ENCODE measurements at places on chromosomes 4 and X.

DNA sequence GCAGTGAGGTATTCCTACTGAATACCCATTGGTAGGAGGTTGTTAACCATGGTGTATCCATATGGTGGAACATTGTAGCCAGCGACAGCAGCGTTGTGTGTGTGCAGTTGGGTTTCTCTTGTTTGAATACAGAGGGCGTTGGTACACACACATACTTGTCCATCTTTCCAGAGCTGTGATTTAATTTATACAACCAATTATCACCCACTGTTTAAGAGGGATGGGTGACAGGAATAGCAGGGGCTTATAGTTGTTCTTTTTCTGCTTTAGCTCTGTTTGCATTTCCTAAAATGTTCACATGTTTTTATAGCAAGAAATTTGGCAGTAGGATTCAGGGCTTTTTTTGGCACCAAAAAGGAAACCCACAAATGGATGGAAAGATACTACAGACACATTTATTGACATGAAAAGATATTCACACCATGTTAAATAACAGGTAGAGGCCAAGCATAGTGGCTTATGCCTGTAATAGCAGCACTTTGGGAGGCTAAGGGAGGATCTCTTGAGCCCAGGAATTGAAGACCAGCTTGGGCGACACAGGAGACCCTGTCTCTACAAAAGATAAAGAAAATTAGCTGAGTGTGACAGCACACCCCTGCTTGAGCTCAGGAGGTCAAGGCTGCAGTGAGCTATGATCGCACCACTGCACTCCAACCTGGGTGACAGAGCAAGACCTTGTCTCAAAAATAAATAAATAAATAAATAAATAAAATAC lies 60.6 kb downstream of the TNIP2 start:
- no peak for DNase-seq

- DNase-seq, result peak; percentile 25
Observed at GRCh38 chr4:186485150-186485549, 70.2 kb downstream of the MTNR1A start.

- no peak for DNase-seq
Observed at GRCh38 chrX:153966283-153966688, 5.3 kb downstream of the HCFC1 start.

DNA sequence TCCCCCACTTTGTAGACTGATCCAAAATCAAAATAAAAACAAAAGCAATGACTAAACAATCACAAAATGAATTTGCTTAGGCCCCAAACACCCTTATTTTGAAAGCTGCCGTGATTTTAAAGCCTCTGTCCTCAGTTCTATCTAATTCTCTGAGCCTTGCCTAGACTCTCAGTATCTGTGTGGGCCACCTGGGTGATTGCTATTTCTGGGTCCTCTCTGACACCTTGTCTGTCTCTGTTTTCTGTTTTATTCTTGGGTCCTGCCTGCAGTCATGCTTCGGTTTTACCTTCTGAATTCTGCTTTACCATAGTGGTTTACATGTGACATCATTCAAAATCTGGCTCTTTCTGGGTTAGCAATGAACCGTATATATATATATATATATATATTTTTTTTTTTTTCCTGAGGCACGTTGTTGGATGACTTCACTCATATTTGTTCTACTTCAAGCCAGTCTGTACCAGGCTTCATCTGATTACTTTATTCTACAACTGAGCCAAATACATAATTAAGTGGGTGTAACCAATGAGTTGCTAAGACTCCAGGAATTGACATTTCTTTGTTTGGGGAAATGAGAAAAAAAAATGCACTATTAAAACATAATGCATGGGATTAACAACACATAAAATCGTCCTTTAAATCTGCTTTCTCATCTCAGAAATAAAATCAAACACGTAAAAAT lies 710.7 kb upstream of the SLIT2 start:
- no peak for DNase-seq

- no peak for DNase-seq
Observed at GRCh38 chr4:37225778-37226177, 18.8 kb upstream of the NWD2 start.

DNA sequence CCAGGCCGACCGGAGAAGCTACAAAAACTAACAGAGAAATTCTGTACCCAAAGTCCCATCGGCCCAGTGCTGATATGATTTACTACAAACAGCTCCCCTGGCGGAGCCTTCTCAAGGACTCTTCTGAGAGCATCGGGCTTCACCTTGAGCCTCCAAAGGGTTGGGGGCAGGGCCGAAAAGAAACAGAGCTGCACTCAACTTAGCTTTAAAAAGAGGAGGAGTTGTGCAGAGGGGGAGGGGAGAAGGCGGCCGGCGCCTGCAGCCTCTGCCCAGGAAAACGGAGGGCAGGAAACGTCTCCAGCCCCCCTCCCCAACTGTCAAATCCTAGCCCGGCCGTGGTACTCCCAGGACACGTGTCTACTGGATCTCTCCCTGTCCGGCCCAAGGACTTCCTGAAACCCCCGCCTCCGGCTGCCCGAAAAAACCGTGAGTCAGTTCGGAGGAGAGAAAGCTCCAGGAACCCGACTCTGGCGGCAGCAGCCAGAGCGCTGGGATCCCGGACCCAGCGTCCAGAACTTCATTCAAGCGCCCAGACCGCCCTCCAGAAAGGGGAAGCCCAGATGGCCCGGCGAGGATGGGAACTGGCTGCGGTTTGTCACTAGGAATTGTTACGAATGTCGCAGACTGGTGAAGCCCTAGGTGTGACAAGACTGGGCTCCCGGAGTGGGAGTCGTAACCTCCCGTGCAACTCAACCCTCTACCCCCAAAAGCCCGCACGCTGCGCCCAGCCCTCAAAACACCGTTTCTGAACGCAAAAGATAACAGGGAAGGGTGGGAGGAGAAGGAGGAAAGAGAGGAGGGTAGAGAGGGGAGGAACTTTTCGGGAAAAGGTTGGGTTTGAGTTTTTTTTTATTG lies 973 bp downstream of the ADAMTS3 start:
- peak; percentile 98 for DNase-seq

DNA sequence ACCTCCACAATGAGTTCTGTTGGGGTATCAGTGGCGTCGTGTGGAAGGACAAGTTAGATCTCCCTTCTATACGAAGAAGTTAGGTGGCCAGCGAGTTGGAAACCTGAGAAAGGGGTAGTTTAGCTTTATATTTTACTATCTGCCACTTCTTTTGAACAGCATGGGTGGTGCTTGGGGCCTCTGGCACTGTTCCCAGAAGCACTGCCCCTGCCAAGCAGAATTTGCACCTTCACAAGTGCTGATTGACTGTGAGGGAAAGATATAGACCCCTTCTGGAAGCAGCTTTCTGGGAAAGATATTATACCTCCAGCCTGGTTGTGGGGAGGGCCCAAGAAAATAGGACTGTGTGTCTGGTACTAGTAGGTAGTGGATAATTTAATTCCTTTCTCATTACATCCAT lies 246.9 kb downstream of the FBXO8 start:
- no peak for DNase-seq

GRCh38 chr4:145520172-145520571 lies 38.5 kb downstream of the SMAD1 start:
- no peak for DNase-seq

DNA sequence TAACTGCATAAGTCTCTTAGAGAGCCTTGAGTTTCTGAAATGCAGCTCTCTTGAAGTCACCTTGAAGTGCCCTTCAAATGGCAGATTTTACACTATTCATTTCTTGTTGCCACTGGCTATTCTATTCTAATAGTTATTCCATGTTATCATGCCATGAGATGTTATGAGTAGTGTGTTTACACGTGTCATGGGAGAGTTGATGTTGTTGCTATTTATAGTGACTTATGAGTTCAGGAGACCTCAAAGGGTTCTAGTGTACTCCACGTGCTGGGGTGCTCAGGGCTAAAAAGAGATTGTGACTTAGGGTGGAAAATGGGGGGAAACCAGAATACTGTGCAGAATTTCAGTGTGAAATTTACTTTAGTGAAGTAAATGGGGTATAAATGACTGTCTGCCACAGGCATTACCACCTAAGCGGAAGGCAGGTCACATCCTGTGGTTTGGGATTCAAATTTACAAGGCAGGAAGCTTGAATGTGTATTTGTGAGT lies 77.1 kb upstream of the SLC4A4 start:
- DNase-seq, result no peak

DNA sequence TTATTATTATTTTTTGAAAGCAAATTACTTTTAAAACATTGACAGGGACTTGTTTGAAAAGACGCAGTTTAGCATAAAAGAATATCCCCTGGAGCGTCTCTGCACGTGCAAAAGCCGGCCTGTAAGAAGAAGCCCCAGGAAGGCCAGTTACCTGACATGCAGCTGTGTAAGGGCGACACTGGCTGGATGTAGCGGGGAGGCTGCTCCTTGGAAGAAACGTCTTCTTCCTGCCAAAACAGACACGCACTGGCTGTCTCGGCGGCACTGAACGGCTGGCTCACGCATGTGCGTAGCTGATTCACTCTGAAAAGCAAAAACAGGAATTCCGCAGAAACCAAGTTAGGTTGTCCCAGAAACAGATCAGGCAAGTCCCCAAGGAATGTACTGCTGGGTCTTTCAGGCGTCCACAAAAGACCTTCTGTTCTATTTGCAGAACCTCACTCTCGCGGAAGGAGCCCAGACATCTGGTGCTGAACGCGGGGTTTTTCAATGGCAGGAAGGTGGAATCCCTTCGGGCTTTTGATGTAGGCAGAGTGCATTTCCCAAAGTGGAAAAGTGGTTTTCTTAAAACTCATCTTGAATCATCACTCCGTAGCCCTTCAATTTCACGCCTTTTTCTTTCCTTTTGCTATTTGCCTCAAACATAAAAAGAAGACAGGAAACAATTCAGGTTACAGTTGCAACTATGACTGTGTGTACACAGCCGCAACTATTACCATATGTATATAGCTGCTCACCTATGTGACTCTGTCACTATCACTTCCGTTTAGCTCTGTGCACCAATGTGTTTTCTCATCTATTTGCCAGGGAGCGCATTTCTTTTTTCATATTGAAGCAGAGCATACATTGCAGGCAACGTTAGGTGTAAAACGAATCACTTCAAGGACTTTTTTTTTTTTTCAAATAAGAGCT lies 38.1 kb upstream of the ARSH start:
- peak; percentile 96 for DNase-seq

DNA sequence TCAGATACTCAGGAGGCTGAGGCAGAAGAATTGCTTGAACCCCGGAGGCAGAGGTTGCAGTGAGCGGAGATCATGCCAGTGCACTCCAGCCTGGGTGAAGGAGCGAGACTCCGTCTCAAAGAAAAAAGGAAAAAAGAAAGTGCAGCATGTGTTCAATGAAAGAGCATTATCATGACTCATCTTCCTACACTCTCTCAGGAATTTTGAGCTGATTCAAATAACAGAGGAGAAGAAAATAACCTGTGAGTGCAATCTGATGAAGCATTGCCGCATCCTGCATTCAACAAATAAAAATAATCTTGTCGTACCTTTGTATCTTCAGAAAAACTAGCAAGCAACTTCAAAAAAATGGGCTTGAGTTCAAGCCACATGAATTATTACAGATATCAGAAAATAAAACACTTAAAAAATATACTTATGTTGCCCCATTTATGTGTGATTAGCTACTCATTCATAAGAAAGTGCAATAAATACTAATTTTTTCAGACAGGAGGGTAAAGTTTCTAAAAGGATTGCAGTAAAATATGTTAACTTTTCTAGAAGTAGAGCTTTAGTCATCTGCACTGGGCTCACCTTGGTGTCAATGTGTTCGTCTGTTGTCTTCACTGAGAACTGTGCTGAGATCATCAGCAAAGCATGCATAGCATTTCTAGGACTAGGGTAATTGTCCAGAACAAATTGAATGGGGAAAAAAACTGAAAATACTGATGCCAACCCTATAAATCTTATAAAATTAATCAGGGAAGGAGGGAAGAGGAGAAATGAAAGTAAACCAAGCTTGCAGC lies 90.4 kb upstream of the VCX3B start:
- no peak for DNase-seq

DNA sequence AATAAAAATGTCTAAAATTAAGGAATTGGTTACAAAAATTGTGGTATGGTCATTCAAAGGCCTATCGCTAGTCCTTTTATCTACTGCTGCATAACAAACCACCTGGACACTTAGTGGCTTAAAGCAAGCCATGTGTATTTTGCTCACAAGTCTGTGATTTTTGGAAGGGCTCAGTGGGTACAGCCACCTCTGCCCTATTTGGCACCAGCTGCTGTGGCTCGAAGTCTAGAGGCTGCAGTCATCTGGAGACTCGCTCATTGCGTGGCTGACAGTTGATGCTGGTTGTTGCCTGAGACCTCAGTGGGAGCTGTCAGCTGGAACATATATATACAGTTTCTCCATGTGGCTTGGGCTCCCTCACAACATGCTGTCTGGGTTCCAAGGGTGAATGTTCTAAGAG lies 60.8 kb upstream of the MID1 start:
- no peak for DNase-seq

DNA sequence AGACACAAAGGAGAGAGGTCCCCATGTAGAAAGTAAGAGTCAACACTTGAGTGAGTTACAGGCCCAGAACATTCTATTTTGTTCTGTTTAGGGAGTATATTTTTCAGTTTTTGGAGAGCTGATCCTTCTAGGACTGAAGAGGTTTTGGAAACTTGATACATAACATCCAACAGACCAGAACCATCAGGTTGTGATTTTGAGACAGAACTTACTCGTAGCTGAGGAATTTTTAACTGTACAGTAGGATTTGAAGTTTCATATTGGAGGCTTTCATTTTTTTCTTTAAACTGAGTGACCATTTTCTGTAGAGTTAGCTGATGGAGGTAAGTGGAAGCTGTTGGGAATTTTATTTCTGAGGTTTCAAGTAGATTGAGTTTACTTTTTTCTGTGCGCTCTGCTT lies 73.3 kb downstream of the NCAPG start:
- DNase-seq, result no peak

GRCh38 chr4:3244002-3244401 lies 5.0 kb upstream of the MSANTD1 start:
- no peak for DNase-seq

- DNase-seq, result no peak
Observed at GRCh38 chrX:129019412-129019811, 503.9 kb downstream of the SMARCA1 start.

GRCh38 chrX:37468124-37468739 lies 103.2 kb upstream of the LANCL3 start:
- no peak for DNase-seq

DNA sequence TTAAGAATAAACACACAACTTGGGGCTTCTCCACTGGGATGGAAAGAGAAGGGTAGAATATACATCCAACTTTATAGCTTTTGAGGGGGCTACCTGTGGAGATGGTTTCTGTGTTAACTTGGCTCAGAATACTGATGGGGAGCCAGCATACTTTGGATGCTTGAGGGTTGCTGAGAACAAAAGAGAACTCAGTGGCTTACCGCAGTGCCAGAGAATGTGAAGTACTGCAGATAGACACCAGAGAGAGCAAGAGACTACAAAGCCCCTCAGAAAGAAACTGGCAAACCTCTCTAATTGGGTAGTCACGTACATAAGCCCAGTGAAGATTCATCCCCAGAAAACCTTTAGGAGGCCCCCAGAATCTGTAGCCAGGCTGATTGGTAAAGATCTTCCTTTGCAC lies 214.4 kb downstream of the DCHS2 start:
- peak; percentile 82 for DNase-seq

DNA sequence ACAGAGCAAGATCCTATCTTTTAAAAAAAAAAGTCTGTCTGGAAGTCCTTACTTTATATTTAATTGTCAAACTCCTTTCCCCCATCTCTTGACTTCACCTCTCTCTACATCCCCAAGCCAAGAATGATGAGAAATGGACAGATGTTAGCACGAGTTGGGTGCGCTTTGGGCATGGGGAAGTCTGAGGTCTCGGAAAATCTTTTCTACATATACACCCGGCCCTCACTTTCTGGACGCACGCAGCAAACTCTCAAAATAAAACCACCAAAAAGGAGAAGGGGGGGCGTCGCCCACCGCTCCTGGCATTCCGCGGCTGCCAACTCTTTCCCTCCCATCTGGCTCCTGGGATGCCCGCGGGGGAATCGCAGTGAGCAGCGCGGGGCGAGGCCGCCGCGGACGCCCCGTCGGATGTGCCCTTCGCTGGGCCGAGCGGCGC lies 756 bp downstream of the IGFBP7 start:
- no peak for DNase-seq

GRCh38 chr4:136935305-136935704 lies 597.0 kb downstream of the PCDH18 start:
- DNase-seq, result no peak

Measured in islet precursor cell (in vitro differentiated cells).